SHP77 (cell line): ENCODE measurements at places on chromosomes 16 and 17.

DNA sequence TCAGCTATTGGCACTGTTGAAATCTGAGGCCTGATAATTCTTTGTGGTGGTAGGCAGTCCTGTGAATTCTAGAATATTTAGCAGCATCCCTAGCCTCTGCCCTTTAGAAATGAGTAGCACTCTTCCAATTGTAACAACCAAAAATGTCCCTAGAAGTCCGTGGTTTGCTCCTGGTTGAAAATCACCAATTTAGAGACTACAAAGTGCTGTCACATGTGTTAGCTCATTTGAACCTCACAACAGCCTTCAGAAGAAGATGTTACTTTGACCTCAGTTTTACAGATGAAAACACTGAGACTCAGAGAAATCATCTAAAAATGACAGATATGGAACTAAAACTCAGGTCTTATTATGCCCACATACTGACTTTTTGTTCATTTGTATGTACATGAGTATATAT lies 103.2 kb downstream of the TANC2 start:
- DNase-seq: no peak

GRCh38 chr17:80712089-80712488 lies 167.5 kb downstream of the RPTOR start:
- DNase-seq: no peak

GRCh38 chr16:57284952-57285363 lies 486 bp upstream of the PLLP start:
- no peak for DNase-seq

DNA sequence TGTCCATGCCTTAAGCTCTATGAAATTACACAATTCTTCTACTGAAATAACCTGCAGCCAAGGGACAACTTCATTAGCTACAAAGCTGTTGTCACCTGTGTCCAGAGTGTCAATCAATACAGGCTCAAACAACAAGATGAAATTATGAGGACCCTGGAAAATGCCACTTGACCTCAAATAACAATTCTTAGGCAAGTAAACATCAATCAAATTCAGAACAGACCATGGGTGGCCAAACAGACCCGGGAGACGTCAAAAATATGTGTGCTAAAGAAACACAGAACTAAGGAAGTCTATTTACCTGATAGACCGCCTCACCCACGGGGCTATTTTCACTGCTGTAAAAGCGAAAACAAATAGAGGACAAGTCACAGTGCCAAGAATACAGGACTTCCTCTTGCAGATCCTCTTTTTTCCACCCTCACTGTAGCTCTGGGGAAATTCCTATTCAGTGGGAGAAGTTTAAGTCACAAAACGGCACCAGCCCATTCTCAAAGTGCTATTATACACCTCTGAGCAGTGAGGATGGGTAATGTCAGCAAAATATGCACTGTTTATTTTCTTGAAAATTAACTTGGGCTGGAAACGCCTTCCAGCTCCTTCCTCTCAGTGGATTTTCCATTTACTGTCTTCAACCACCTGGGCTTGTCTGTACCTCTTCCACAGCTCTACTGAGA lies 2.7 kb downstream of the LITAF start:
- DNase-seq: no peak

DNA sequence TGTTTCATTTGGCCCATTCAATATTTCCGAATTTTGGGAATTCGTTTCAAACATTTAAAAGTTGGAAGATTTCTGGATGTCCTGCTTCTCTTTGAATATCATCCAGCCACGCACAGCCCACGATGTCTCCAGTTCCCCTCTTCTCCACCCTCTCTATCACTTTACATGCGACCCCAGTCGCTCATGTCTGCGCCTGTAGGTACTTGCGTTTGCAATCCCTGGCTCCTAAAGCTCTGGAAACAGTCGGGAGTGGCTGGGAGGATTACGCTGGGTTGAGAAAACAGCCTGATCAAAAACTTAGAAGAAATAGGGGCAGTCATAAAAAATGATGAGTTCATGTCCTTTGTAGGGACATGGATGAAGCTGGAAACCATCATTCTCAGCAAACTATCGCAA lies 1.5 kb upstream of the SBK1 start:
- no peak for DNase-seq

DNA sequence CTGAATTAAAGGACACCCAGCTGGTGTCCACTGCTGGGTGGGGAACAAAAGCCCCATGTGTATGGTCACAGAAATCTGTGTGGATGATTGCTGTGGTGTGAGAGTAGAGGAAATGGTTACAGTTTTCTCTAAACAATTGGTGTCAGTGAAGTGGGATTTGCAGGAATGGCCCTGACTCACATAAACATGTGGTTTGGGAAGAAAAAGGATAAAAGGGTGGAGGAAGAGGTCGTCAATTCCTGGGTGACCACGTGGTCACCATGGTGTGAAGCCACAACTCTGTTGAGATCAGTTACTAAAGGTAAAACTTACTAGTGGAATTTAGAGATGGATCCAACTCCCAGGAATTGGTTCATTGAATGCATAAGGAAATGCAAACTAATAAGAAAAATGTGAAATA lies 3.6 kb upstream of the TUBG2 start:
- no peak for DNase-seq

DNA sequence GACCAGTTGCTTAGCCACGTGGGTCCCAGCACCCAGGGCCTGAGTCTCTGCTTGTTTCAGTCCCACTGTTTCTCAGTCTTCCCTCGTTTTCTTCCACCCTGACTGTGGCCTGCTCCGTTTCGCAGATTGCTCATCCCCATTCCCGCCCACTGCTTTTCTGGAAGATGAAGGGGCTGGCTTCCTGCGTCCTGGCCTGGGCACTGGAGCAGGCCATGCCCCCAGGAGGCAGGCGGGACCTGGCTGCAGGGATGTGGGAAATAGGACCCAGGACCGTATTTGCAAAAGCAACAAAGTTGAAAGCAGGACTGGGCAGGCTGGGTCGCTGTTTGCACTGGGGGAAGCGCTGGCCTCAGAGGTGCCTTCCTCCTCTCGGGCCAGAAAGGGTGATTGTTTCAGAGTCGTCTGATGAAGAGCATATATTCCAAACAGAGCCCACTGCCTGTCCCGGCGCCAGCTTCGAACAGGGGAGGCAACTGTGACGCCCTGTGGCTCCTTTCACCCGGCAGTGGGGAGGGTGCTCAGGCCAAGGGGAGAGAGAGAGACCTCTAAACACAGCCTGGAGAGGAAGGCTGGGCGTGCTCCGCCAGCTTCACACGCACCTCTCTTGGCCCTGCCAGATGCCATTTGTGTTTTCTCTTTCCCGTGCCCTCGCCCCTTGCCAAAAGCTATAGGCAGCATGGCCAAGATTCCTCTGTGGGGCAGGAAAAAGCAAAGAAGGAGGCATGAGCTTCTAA lies 108.6 kb downstream of the CMIP start:
- DNase-seq: no peak

- no peak for DNase-seq
Observed at GRCh38 chr17:74659889-74660288, 36.4 kb upstream of the CD300E start.

DNA sequence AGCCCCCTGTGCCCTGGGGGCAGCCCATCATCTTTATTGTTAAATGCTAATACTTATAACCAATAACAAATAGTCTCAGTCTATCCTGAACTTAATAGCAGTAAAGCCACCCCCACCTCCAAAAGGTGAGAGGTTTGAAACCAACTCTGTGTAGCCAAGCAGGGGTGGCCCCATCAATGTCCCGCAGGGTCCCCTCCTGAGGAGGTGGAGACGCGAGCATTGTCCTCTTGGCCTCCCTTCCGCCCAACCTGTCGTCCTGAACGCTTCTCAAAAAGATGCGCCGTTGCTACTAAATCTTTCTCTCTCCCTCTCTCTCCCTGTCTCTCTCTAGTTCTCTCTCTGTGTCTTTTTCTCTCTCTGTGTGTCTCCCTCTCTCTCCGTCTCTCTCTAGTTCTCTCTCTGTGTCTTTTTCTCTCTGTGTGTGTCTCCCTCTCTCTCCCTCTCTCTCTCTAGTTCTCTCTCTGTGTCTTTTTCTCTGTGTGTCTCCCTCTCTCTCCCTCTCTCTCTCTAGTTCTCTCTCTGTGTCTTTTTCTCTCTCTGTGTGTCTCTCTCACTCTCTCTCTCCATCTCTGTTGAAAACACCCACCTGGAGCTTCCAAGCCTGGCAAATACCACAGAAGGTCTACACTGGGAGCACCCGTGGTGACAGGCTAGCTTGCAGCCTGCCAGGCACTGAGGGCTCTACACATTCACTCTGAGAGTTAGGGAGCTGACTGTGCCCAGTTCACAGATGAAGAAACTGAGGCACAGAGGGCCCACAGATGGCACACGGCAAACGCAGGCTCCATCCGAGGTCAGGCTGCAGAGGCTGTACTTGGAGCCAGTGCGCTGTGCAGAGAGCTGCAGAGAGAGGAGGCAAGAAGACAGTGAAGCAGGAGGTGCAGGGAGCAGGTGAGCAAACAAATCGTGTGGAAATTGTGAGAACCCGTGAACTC lies 185.9 kb downstream of the C16orf95 start:
- peak; percentile 30 for DNase-seq

GRCh38 chr17:40157973-40158372 lies 17.6 kb downstream of the CASC3 start:
- DNase-seq: no peak

DNA sequence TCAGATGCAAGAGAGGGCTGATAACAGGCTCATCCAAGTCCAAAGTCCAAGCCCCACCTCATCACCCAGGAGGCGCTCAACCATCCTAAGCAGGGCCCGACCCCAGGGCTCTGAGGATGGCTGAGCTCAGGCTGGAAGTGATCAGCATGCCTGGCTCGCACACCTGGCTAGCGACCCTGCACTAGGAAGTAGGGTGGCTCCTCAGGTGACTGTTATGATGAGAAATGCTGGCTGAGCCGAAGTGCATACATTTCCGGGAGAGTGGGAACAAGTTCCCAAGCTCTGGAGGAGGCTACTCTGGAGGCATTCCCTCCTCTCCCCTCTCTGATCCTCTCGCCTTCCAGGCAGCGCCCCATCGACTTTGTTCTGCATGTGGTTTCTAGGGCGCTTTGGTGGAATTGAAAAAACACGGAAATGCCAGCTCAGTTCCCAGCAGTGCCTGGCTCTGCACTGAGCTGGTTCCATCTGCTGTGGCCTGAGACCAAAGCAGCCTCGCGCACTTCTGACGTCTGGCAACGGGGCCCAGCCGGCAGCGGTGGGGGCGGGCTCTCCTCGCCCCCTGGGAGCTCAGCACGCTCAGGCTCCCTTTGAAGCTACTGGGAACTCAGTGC lies 130.3 kb downstream of the IRF8 start:
- no peak for DNase-seq

DNA sequence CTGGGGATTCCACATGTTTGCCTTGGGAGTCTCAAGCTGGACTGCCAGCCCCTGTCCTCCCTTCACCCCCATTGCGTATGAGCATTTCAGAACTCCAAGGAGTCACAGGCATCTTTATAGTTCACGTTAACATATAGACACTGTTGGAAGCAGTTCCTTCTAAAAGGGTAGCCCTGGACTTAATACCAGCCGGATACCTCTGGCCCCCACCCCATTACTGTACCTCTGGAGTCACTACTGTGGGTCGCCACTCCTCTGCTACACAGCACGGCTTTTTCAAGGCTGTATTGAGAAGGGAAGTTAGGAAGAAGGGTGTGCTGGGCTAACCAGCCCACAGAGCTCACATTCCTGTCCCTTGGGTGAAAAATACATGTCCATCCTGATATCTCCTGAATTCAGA lies 28.9 kb downstream of the CDRT15 start:
- DNase-seq: no peak

GRCh38 chr16:53892155-53892554 lies 188.2 kb downstream of the FTO start:
- peak; percentile 57 for DNase-seq

DNA sequence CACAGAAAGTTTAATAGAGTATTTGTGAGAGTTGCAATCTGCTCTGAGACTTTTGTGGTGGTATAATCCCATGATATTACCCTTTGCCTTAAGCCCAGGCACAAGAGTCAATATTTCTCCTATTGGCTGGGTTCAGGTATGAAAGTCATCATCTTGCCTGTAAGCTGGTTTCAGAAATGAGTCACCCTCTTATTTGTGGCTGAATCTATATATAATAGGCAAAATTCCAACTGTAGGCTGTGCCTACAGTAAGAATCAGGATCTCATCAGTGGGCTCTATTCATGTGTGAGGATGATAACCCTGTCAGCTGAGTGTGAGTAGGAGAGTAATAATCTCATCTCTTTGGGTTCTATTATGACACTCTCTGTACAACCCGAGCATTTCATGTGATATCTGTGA lies 2103.1 kb downstream of the TP53TG3F start:
- no peak for DNase-seq

GRCh38 chr17:68351395-68351794 lies 60.1 kb downstream of the ARSG start:
- no peak for DNase-seq

DNA sequence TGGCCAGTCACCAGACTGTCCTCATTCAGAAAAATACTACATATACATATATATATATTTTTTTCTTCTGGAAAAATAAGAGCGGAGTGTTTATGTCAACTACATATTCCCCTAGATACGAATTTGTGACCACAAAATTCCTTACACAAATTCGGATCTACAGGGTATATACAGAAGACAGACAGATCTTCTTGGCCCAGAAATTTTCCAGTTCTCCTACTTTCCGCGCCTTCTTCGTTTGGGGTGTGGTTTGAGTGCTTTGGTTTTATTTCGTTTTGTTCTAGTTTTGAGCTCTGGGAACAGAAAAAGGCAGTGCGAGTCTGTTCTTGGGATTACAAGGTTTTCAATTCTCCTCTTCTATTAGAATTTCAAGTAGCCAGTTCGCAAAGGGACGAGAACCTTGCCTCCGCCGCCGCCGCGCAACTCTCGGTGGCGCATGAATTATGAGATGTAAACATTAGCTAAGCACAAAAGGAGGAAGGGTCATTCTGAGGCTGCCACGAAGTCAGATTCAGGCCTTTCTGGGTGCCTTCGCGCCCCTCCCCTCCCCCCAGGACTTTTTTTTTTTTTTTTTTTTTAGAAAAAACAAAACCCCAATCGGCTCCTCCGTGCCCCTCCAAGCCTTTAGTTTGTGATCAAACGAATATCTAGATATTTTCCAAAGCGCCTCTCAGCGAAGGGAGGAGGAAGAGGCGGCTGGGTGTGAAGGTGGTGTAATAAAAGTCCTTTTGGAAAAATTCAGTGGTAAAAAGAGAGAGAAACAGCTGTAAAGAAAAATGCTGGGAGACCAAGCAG lies 1.8 kb upstream of the HOXB4 start:
- no peak for DNase-seq

GRCh38 chr16:69804297-69804696 lies 42.2 kb downstream of the WWP2 start:
- DNase-seq: no peak

DNA sequence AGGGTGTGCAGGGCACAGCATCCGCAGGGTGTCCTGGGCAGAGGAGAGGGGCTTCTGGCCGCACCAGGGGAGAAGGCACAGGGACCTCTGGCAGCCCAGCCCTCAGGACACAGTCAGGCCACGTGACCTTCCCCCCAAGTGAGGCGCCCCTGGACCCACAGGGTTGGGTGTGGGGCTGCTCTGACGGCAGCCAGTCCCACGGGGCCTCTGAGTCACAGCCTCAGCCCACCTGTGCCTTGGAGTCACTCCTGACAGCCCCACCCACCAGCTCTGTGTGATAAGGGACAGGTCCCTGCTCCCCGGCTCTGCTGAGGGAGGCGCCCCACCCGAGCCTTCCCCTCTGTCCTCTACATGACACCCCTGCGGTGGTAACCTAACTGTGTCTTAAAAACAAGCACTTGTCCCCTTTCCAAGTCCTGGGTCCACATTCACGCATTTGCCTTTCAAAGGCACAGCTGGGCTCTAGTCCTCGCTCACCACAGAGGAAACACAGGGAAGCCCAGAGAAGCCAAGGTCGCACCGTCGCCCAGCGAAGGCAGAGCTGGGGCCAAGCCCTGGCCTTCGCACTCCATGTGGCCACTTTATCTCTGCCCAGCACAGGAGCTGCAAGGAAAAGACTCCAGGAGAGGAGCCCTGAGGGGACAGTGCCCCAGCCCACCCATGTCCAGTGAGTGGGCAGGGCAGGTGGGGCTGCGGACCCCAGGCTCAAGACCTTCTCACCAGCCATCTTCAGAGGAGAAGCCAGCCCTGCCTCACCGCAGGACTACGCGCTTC lies 5.1 kb upstream of the NPTX1 start:
- no peak for DNase-seq
